ENCODE measurements at places on chromosomes 5 and 9.
A peak's percentile ranks its signal among the peaks of the same experiment; 100 is the strongest.

DNA sequence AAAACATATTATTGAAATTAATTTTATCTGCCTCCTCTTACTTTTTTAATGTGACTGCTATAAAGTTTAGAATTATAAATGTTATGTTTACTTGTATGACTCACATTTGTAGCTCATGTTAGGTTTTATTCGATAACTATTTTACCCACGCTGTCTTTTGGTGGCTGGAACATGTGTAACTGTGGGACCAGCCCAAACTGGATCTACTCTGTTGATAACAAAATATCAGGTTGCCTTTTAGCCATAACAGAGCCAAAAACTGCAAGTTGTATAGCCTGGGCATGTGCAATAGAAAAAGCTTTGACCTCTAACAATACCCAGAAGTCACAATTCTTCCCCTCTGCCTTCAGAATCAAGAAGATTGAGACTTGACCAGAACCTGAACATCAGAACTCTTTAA lies 356.5 kb downstream of the PRELID2 start:
- DNase-seq = no peak

GRCh38 chr9:85483208-85483607 lies 258.5 kb downstream of the AGTPBP1 start:
- peak; percentile 57 for DNase-seq

GRCh38 chr9:16987026-16987425 lies 116.6 kb upstream of the BNC2 start:
- no peak for DNase-seq

DNA sequence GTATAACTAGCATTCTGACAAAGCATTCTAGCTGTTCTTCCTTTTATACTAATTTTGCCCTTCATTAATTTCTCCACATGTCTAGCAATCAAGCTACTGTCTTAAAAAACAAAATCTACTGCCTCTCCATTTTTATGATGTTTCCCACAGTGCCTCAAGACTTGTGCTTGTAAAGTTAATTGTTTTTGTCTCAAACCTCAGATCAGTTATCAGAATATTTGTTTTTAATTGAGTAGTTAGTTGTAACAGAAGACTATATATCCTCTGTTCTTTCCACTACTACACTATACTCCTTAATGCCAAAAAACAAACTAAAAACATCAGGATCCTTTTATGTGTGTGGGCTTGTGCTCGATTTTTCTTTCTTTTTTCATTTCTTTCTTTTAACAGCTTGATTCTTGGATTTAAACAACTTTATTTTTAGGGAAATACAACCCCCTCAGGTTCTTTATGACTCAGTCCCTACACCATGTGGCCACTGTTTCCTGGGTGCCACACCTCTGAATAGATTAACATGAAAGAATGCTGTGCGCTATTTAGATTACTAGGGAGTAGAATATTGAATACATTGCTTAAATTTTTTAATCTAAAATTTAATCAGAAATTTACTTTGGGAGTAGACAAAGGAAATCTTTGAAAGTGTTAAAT lies 1.2 kb downstream of the ASPN start:
- DNase-seq = no peak

DNA sequence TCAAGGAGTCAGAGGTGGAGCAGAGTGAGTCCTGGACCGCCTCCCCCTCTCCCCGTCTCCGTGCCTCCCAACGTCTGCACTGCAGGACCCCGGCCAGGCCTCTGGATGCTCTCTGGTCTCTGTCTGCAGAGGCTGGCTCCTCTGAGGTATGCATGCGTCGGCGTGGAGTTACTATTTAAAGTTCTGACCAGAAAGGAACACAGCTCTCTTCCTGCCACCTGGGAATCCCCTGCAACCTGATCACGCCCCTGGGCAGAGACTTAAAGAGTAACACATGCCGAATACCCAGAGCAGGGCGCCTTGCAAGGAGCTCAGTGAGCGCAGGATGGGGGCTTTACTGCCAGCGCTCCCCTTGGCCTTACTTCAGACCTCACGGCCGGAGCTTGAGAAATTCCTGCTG lies 16.0 kb downstream of the ANXA6 start:
- DNase-seq = no peak

DNA sequence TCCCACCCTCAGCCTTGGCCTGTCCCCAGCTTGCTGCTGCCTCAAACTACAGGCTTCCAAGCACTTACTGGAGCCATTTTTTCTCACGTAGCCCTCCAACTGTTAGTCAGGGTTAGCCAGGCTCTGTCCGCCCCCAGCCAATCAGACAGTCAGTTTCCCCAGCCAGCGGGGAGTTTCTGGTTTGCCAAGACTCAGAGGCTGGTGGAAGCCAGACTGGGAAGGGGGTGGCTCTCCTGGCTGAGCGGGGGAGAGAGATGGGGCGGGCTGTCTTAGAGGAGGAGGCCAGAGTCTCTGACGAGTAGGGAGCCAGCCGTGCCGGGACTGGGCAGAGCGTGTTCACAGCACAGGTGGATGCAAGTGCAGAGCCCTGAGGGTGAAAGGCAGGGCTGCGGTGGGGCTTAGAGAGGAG lies 15.3 kb downstream of the PROP1 start:
- no peak for DNase-seq

GRCh38 chr5:142795251-142795650 lies 25.1 kb downstream of the ARHGAP26 start:
- DNase-seq = no peak

DNA sequence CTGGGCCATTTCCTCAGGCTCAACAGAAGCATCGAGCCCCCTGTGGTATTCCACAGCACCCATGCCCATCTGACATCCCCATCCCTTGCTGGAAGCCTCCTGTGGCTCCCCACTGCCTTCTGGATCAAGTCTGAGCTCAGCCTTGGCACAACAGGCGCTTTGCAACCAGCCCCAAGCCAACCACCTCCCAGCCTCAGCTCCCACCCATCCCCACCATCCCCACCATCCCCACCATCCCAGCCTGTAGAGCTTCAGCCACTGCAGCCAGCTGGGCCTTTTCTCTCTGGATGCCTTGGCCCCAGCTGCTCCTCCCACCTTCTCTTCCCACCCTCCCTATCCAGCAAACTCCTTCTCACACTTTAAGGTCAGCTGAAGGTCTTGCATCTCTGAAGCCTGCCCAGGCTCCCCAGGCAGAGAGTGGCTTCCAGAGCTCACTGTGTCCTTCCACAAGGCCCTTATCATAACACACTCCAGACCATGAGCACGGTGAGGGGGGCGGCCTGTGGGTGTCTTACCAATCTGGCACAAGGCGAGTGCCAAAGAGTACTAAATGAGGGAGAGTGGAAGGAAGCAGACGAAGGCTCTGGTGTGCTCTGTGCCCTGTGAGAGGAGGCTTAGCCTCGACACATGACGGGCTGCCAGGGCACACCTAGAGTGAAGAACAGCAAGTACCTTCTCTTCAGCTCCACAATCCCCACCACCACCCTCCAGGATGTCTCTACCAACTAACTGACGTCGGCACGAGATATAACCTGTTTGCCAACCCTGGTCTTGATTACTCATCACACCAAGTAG lies 6.5 kb downstream of the HIGD2A start:
- DNase-seq = no peak

GRCh38 chr9:130443840-130444492 lies 795 bp upstream of the ASS1 start:
- no peak for DNase-seq

DNA sequence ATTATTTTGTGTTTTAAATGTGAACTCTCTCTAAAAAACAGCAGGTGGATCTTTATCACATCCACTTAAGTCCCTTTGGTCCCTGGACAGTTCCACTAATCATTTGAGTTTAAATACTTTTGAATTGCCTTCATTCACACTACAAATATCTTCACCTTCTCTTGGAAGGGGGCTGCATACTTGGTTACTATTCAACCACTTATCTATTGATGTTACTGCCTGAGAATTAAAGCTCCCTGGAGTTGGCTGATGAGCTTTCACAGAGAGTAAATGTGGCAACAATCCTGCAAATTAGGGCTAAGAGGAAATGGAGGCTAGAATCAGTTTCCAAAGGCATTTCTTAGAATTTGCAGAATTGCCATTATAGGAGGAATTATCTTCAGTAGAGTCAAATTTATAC lies 180.4 kb downstream of the ST8SIA4 start:
- no peak for DNase-seq

- DNase-seq = no peak
Observed at GRCh38 chr5:1511651-1512540, 11.9 kb downstream of the LPCAT1 start.

- DNase-seq = no peak
Observed at GRCh38 chr5:78716206-78716605, 67.6 kb upstream of the LHFPL2 start.

DNA sequence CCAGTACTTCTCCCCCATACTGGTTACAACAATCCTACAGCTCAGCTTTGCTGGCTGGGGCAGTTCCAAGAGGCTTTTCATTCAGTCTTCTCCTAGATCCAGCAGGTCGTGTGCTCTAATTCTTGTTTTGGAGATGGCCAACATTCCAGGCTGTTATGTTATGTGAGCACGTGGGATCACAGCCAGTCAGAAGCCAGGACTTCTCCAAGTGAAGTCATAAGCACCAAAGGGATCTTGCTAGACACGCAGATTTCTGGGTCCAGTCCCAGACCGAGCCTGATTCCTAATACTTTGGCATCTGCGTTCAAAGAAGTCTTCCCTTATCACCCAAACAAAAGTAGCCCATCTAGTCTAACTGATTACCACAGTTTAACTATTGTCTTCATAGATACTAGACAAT lies 1.4 kb upstream of the LARP1 start:
- DNase-seq = no peak

- no peak for DNase-seq
Observed at GRCh38 chr5:74231697-74232096, 408.8 kb downstream of the ENC1 start.

DNA sequence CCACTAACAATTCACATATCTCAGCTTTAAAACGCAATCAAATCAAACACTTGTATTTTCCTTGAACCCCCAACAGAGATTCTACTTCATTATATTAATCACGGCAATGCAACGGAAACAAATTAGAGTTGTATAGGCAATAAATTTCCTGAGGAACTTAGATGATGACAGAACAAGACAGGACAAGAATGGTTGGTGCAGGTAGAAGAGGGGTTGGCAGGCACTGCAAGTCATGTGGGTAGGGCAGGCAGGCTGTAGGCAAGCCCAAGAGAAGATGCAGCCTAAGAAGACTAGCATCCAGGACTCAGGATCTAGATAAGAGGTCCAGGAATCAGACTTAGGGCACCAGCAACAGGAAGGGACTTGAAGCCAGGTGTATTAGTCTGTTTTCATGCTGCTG lies 16.6 kb upstream of the FEM1C start:
- DNase-seq = no peak

GRCh38 chr5:137126829-137127228 lies 372.3 kb downstream of the SPOCK1 start:
- peak; percentile 3 for DNase-seq

DNA sequence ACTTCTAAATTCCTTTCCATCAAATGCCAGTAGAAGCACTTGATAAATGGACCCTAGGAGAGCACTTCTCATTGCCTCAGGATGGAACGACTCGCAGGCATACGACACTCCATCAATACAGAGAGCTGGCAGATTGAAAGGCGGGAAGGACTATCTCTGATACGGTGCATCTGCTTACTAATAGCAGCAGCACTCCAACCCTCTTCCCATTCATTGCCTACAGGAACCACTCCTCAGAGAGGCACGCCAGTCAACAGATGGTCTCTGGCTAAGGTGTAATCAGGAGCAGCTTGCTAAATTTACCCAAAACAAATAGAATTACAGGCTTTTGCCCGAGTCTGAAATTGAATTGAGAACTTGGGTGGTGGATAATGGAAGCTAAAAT lies 168.1 kb downstream of the EFNA5 start:
- DNase-seq = peak; percentile 24

- DNase-seq = no peak
Observed at GRCh38 chr5:115815006-115815692, 1.3 kb downstream of the CDO1 start.
